ENCODE measurements at places on chromosomes 2 and 18.

DNA sequence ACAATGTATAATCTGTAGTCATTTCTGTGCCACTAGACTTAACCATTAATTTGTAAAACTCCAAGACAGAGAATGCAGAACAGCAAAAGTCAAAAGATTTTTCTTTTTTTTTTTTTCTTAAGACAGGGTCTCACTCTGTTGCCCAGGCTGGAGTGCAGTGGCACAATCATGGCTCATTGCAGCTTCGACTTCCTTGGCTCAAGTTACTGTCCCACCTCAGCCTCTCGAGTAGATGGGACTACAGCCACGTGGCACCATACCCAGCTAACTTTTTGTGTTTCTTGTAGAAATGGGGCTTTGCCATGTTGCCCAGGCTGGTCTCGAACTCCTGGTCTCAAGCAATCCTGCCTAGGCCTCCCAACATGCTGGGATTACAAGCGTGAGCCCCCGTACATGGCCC lies 80.1 kb downstream of the TLK1 start:
- DNase-seq = no peak

GRCh38 chr2:48713647-48714046 lies 41.9 kb downstream of the LHCGR start:
- DNase-seq = no peak

- no peak for DNase-seq
Observed at GRCh38 chr2:170766693-170767092, 3.5 kb upstream of the ERICH2 start.

DNA sequence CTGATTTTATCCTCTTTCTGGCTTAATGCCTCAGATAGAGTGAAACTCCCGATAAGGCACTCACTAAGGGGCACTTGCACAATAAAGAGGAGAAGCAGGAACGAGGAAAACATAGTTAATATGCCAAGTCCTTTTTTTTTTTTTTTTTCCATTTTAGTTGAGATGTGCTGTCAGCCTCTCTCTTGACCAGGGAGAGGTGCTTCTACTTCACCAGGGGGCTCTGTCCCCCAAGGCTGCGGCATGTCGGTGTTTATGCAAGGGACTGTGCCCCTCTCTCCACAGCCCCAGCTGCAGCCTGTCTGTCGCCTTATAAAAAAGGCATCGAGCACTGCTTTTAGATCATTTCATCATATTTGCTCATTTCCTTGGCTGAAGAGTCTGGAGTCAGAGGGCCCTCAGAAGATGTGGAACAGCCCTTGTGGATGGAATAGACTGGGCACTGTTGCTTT lies 178.1 kb downstream of the SLC8A1 start:
- no peak for DNase-seq

DNA sequence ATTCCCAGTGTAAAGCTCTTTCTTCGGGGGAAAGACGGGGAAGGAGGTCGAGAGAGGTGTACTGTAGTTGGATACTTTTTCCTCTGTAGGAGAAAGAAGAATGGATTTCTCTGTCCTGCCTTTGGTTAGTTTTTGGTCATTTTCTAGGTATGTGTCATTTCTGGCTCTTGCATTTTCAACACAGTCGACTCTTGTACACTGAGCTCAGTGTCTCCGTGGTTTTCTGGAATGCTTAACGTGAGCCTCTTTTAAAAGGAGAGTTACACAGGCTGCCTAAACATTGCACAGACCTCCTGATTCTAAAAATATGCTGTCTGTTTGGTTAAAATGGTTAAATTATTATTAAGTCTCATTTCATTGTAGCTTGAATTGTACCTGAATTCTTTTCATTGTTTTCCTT lies 21.8 kb upstream of the GLS start:
- DNase-seq = no peak

- no peak for DNase-seq
Observed at GRCh38 chr2:168770796-168771195, 31.6 kb upstream of the NOSTRIN start.

- DNase-seq = no peak
Observed at GRCh38 chr2:56084111-56084901, 99.5 kb upstream of the CCDC85A start.

- DNase-seq = no peak
Observed at GRCh38 chr18:25146512-25146910, 205.5 kb downstream of the ZNF521 start.

GRCh38 chr2:216004697-216005283 lies 8.6 kb downstream of the MREG start:
- DNase-seq = no peak

DNA sequence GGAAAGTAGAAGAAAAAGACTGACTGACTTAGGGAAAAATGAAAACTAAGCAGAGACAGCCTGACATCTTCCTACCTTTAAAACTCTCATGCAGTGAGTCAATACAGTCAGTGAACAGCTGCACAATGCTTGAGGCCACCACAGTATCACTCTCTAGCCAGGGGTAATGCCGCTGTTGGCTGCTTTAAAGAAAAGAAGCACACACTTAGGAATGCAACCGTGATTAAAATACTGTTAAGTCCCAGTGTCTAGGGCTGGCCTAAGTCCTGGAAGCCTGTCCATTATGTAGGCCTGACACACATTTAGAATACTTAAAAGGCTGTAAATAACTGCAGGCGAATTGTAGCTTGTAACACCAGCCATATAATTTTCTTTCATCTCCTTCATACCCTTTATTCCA lies 50.7 kb downstream of the SIGLEC15 start:
- no peak for DNase-seq

- DNase-seq = no peak
Observed at GRCh38 chr2:202831242-202832220, 40.0 kb downstream of the ICA1L start.

DNA sequence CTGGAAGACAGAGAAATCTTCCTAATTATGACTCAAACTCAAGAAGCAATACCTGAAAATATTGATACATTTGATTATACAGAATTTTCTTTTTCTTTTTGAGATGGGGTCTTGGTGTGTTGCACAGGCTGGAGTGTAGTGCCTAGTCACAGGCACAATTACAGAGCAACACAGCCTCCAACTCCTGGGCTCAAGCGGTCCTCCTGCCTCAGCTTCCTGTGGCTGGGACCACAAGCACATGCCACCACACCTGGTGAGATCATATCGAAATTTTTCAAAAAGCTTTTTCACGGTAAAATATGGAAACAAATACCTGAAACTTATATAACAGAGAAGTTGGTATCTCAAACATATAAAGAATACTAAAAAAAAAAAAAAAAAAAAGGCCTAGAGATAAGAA lies 27.9 kb downstream of the TGFBRAP1 start:
- no peak for DNase-seq

DNA sequence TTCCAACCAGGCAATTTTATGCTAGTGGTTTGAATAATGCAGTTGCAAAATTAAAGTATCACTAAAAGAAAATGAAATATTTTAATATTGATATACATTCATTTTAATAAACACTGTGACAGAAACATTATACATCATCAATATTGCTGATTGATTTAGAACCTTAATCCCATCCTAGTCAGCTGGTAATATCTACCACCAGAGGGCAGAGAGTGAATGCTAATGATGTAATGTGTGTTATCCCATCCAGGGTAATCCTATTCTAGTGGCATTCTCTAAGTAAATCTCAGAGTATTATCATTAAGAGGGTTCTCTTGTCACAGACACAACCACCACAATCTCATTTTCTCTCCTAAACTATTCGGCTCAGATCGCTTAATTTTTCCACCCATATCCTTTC lies 477.4 kb downstream of the CPS1 start:
- no peak for DNase-seq

GRCh38 chr2:166375195-166375735 lies 479 bp downstream of the SCN9A start:
- no peak for DNase-seq

DNA sequence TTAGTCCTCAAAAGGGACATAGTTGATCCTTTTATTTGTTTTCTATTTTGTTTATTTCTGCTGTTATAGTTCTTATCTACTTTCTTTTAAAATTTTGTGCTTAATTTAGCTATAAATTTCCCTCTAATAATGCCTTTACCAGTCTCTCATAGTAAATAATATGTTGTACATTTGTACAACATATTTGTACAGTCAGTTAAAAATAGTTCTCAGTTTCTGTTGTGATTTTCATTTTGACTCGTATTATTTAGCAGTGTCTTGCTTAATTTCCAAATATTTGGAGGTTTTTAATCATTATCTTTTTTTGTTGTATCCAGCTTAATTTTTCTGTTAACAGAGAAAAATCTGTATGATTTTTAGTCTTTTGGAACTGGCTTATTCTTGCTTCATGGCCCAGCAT lies 443.6 kb upstream of the TRIB2 start:
- DNase-seq = no peak

- DNase-seq = no peak
Observed at GRCh38 chr2:164803776-164804466, 37.7 kb downstream of the COBLL1 start.

- no peak for DNase-seq
Observed at GRCh38 chr2:205721057-205721449, 38.8 kb downstream of the NRP2 start.

DNA sequence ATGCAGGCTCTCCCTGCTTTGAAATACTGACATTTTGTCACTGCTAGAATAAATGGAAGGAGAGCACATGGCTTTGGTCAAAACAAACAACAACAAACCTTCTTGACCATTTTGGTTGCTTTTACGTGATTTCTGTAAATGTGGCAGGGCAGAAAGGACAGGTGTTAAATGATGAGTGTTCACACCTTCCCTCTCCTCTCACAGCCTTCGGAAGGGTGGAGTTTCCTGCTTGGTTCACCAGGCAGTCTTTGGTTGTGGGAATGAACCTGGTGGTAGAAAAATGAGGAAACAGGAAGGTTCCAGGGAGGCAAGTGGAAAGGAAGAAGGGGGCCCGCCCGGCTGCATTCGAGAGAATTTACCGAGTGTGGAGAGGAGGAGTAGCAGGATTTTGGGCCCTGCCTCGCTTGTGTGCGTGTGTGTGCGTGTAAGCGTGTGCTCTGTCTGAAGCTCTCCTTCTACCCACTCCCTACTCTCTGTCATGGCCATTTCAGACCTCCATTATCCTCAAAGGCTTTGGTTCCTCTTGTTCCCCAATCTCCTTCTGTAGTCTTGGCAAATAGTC lies 23.7 kb upstream of the SPP2 start:
- no peak for DNase-seq

GRCh38 chr2:46032996-46033395 lies 264.2 kb upstream of the EPAS1 start:
- DNase-seq = no peak

DNA sequence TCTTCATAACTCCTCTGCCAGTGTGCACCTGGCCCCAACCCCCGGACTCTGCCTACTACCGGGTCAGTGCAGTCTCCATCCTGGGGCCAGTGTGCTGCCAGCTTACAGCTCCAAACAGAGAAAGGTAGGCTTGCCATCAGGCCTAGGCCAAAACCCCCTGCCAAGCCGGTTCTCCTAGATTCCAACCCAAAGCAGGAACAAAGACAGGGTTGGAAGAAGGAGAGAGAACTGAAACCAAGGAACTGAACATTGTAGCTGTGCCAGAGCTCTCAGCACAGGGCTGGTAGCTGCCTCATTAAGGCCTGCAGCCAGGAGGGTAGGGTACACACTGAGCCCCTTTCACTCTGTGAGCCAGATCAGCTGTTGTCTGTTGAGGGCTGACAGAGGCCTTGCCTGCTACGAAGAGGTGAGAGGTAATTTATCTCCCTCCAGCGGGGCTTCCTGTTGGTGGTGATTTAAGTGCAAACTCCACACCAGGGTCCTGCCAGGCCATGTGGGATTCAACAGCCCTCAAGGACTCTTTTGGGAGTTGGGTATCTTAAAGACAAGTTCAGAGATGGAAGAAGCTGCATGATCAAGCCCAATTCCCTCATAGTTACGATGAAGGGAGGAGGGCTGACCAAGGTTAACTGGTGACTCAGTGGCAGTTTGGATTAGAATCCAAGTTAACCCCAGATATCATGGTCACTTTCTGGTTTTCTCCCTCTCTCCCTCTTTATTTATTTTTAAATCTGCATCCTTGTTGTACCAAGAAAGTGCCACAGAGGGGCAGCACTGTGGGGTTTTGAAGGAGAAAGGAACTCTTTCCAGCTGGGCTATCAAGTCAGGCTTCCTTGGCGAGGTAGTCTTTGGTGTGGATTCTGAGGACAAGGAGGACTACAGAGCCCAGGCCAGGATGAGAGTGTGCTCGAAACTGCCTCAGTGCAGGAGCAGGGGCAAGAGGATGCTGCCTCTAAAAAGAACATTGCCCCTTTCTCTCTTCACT lies 48.1 kb downstream of the CYRIA start:
- no peak for DNase-seq

DNA sequence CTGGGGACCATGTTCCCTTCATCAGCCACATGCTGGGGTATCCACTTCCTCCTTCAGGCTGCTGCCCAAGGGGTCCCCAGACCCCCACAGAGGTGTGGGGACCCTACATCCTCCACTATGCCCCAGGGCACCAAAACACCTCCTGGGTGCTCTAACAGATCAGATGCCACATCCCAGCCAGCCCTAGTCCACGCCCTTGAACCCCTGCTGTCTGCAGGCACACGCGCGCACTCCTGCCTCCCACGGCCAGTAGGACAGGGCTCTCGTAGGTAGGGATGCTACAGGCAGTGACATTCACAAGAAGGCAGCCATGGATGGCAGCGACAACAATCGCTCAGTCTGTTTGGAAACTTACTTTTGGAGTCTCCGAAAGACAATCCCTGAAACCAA lies 3.0 kb upstream of the GPC1 start:
- DNase-seq = no peak

- no peak for DNase-seq
Observed at GRCh38 chr18:34651586-34652369, 58.3 kb upstream of the DTNA start.

GRCh38 chr2:27209621-27210401 lies 2.0 kb upstream of the ATRAID start:
- no peak for DNase-seq

GRCh38 chr18:75439348-75439747 lies 11.8 kb upstream of the SMIM21 start:
- DNase-seq = no peak

- DNase-seq = no peak
Observed at GRCh38 chr18:21215490-21215889, 26.5 kb upstream of the GREB1L start.
